Prostate gland (tissue), 2 donors: ENCODE measurements at places on chromosomes 2 and 18.

DNA sequence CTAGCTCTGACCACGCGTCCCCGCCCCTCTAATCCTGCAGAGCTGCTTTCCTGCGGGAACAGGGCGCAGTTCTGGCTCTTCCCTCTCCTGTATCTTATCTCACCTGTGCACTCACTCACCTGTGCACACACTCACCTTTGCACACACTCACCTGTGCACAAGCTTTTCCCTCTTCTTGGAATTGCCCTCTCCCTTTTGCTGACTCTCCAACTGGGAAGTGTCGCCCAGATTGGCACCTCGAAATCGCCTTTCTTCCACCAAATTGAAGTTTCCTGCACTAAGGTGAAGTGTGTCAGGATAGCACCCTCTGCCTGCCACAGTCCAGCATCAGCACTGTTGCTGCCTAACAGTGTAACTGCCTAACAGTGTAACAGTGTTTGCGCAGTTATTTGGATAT lies 566 bp upstream of the CMPK2 start:
- no peak for DNase-seq

DNA sequence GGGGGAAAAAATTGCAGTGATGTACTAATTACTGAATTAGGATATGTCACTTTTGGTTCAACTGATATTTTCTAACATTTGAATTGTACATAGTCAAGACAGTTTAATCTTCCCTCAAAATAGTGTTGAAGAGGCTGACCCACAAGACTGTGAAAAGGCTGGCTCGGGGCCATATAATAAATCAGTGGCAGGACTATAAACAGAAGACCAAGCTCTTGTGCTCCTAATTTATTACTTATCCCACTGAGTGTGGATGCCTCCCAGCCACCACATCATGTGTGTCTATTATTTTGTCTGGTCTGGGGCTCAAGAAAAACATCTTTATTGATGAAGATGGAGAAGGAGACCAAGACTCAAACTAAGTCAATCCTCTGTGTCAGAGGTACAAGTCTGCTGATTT lies 64.4 kb downstream of the PLEKHM3 start:
- DNase-seq = no peak

DNA sequence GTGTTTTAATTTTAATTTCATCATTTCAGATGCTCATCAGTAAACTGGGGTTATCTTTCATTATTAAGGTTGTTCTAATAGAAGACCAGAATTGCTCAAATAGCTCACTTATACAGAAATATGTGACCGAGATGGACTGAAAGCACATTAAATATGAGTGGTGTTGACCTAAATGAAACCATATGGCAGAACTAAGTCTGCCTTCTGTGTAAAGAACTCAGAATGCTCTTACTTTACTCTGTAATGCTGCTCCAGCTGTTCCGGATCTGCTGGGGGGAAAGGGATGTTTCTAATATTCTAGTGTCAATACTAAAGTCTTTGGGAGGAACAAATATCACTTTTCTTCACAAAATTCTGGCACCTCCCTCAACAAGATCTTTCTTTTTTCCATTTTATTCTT lies 131.0 kb downstream of the DPP4 start:
- DNase-seq = no peak

DNA sequence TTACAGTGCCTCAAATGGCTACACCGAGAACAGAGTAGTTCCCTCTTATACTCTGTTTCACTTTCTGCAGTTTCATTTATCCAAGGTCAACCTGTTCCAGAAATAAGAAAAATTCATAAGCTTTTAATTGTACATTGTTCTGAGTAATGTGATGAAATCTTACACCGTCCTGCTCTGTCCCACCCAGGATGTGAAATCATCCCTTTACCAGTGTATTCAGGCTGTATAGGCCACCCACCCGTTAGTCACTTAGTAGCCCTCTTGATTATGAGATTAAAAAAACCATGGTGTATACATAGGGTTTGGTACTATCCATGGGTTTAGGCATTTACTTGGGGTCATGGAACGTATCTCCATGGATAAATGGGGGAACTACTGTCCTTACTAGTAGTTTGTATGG lies 29.8 kb downstream of the STARD6 start:
- DNase-seq = no peak

DNA sequence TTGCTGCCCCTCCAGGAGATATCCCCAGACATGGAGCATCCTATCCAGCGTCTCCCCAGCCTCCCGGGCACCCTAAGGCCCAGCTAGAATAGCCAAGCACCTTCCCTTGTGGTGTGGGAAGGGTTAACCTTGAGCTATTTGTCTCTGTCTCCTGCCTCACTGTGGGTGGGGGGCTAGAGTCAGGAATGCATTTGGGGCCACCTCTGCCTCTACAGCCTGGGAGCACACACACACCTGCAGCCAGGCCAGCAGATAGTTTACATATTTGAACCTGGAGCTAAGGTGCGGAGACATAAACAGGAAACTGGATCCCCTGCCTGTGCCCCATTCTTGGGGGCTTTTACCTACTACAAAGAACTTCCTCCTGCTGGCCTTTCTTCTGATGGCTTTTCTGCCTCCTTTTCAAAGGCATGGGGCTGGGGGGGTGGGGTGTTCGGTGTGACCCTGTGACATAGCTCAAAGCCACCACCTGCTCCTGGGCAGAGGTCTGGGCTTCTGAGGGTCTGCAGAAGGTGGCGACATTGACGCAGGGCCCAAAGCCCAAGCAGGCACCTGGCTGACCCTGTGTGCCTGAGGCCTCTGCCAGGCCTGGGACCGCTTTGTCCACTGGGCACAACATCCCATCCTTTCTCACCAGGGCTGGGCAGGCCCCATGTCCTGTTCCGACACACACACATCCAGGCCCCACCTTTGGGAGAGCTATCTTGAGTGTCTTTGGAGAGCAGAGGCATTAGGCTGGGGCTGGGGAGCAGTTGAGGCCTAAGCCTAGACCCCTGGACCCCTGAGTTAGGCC lies 34.2 kb downstream of the EMX1 start:
- DNase-seq = no peak

DNA sequence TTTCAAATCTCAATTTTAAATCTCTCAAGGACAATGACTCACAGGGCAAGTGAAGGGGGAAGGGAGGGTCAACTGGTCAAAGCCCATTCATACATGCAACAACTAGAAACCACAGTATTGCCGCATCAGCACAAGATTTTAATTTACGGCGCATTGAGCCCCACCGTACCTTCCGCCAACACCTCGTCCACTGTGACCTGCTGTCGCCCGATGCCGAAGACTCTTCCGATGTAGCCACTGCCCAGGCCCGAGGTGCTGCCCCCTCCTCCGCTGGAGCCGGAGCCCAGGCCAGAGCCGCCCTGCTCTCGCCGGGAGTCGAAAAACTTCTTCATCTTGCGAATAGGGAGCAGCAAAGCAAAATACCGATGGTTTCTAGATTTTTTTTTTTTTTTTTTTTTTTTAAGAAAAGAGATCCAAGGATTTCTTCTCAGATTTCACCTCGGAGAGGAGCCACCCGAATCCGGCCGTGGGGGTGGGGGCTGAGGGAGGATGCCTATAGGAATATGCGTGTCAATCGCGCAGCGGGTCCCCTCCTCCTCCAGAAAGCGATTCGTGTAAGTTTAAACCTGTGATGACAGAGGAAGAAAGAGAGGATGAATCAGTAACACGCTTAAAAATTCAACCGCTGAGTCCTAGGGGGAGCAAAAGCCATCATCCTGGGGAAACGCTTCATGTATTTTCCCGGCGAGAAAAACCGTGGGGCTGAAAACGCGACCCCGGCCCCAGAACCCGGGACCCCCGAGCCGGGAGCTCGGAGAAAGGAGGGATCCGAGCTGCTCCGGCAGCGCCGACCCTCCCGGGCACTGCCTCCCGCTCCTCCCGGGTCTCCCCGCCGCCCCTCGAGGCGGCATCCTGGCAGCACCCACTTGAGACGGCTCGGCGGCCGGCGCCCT lies 584 bp downstream of the AAK1 start:
- DNase-seq = peak; percentile 30

DNA sequence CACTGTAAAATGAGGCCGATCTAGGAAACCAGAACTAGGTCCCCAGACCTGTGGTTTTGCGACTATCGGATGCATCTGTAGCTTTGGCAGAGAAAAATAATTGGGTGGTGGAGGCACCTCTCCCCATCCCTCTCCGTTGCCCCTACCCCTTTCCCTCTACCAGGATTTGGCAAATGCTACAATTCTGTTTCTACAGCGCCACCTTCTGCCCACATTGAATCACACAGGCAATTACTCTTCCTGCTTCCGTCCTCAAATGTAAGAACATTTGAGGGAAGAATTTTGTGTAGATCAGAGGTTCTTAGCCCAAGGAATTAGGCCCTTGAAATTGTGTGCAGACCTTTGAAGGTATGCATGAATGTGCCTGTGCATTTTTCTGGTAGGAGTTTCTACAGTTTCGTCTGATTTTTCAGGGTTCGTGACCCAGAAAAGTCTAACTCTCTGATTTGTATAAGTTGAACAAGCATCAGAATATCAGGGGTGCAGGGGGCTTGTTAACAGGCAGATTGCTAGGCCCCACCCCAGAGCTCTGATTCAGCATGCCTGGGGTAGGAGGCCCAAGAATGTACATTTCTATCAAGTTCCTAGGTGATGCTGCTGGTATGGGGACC lies 11.2 kb downstream of the ATP6V1B1 start:
- no peak for DNase-seq

DNA sequence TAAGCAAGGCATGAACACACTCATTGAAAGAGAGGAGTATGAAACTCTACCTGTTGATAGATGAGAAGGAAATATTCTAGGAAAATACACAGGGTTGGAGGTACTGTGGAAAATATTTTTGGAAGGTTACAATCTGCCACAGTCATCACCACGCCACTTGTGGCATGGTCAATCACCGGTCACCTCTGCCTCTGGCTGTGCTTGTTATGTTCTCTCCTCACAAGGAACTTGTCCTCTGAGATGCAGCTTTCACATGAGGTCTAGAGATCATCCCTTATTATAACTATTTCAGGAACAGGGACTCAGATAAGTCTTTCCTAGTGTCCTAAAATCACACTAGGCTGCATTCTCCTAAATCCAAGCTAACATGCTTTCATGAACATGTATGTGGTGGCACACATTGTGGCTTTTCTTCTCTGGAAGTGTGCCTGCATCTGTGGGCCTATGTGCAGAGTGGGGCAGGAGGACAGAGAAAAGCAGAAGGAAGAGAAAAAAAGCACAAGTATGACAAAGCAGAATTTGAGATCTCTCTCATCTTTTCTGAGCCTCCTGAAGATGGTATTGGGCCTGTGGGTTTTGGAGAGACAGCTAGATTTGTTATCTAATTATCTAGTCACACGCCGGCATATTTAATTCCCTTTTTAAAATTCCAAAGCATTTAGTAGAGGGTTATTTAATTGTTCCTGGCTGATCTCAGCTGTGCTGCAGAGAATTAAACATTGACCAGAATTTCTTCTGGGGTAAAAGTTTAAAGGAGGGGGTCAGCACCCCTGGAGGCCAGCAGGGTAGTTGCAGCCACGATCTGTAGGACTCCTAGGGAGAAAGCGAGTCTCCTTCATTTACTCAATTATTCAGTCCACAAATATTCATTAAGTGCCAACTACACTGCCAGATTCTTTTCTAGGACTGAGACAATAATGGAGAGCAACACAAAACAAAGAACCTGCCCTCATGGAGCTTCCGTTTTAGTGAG lies 294.6 kb downstream of the RDH14 start:
- DNase-seq = no peak

DNA sequence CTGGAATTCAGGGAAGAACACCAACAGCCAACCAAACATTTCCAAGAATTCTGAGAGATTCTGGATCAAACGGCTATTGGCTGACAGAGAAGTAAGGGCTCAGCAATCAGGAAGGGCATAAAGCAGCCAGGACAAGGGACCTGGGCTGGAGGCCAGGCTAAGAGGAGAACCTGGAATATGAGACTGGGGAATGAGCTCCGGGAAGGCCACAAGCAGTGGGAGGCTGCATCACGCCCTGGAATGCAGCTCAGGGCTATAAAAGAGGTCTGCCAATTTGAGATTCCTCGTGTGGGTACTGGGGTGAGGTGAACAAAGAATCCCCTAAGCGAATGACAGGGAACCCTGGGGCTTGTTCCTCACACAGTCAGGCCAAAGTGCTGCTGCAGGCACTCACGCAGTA lies 60.4 kb downstream of the ANO7 start:
- no peak for DNase-seq

DNA sequence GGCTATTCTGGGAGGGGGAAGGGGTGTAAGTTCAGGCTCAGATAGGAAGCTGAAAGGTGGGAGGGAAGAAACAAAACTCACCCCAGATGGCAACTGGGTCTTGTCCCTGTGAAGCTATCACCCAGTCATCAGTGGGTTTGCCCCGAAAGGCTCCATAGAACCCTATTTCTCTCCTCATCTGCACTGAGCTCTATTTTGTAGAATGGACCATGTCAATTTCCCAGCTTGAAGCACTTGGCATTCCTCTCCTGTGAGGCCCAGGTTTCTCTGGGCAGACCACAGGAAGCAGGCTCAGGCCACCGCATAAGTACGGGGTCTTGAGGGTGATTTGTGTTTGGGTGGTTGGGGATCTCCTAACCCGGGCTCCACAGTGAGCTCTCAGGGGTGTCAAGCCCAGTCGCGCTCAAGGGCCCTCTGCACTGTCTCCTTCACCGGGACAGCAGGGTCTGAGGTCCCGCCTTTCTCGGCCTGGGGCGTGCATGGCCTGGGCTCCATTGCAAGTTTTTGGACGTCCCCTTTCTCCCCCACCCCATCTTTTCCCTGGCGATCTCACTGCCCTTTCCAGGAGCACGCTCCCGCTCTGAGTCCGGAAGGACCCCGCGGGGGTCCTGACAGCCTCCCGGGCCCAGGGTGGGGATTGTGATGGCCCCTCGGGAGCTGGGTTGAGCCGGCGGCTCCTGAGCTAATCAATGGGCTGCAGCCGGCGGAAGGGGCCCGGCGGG lies 27.3 kb upstream of the NOTO start:
- DNase-seq = no peak

- no peak for DNase-seq
Observed at GRCh38 chr2:179435000-179435399, 170.4 kb upstream of the SESTD1 start.

DNA sequence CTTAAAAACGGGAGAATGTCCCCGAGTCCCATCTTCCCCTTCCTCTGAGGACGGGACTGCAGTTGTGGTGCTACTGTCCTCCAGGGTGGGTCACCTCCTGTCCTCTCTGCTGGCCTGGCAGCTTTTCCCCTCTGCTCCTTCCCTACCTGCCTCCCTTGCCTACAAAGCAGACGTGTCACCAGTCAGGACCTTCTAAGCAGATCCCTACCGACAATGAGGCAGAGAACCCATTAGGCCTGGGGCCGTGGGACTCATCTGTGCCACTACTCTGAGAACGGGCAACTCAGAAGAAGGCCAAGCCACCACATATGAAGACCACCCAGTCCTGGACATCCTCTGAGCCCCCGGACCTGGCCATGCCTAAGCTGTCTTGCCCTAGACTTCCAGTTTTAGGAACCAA lies 103.0 kb upstream of the TEX51 start:
- DNase-seq = no peak
